Activated naive CD4-positive, alpha-beta T cell treated with anti-CD3 and anti-CD28 coated beads, Interleukin-2, amount 10 ng/mL, durations not matched to agents 7 days and 5 days (primary cell): ENCODE measurements at places on chromosomes 2 and 18.

DNA sequence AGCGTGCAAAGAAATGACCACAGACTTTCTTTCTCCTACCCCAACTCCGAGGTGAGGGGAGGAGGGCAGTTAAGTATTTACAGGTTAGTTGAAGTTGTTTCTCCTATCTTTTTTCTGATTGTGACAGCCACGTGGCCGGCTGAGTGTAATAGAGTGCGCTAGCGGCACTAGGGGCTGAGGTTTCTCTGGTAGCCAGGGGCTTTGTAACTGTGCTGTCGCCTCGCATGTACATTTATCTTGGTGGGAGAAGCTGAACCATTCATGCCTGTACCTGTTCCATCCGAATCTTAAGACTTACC lies 214.1 kb upstream of the STON1 start:
- peak; percentile 57 for DNase-seq

- DNase-seq: no peak
Measured at GRCh38 chr2:109694190-109694589, 80.0 kb downstream of the SOWAHC start.

GRCh38 chr18:11994336-11994702 lies 13.0 kb downstream of the IMPA2 start:
- DNase-seq: no peak

DNA sequence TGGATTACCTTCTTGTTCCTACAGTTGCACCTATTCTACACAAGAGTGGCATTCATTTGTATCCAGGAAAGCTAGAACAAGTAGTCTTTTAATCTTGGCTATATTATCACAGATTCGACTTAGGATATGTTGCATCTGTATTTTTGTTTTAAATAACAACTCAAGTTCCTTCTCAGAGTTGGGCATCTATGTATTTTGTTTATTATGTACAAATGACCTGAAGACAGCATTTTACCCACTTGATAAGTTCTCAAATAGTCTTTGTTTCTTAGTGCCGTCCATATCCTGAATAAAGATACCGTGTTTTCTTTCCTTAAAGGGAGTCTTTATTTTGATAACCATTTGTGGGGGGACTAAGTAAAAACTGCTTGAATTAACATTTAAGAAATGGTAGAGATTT lies 2.9 kb downstream of the ITPRID2 start:
- no peak for DNase-seq

DNA sequence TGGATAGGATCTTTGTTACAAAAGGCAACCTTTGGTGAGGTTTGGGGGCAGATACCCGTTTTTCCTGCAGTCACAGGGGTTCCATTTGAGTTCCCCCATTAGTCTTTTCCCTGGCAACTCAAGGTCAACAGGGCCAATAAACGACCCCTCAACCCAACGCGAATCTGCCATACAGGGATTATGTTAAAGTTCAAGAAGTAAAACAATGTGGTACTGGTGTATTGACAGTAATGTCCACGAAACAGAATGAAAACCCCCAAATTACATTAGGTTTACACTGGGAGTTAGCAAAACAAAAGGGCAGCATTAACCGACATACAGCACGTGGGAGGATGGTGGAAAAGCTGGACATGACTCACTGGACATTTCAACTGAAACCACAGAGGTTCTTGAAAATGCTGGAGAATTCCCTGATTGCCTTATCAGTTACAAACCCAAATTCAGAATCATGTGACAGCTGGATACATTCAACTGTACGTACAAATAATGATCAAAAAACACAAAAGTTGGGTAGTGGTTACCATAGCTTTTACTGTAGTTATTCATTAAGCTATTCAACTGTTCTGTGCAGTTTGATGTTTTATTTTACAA lies 4.9 kb upstream of the IMP4 start:
- no peak for DNase-seq

- no peak for DNase-seq
Measured at GRCh38 chr2:215554689-215555498, 119.0 kb upstream of the FN1 start.

DNA sequence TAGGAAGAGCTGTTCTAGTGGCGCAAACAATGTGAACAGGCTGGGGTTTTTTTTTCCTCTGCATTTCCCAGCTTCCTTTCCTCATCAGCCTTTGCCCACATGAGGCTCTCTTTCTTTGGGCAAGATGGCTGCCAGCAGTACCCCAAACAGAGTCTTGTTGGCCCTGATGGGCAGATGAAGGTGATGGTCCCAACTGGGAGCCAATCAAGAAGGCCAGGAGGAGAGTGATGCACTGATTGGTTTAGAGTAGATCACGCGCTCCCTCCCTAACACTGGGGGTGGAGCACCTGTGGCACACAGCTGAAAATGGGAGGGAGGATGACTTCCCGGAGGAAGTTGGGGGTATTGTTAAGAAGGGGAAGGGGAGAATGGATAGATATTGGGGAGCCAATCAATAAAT lies 96.3 kb upstream of the FZD7 start:
- DNase-seq: no peak

- DNase-seq: no peak
Measured at GRCh38 chr18:57776767-57777166, 26.3 kb downstream of the ATP8B1 start.

DNA sequence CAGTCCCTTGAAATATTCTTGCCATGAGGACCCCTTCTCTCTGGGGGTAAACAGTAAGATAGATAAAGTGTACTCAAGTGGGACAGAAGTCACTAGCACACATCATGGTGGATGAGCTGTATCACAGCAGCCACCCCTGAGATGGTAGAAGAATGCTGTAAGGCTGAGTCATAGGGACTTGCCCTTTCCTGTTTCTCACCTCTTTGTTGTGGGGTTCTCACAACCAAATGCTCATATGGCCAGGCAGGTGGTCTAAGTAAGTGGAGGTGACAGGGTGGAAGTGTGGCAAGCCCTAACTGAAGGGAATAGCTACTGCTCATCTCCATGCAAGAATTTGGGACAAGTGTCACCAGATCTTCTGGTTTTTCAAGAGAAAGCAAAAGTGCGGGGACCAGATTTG lies 202.7 kb upstream of the SLC14A2 start:
- no peak for DNase-seq

DNA sequence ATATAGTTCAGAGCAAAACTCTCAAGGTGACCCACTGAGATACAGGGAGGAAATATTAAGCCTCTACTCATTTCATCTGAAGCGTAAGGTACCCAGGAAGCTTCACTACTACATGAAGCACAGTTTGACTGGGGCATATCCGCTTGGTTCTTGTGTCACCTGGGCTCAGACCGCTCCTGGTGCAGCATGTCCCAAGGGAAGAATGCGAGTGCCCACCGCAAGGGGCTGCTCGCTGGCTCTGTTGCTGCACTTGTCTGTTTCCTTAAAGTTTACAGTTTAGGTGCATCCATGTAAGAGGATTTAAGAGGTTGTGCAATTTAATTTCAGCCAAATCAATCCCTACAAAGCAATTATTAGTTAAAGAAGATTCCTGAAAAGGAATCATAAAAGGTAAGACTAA lies 507.8 kb downstream of the FBXO15 start:
- DNase-seq: no peak

GRCh38 chr2:48450936-48451602 lies 78.9 kb upstream of the STON1 start:
- no peak for DNase-seq

GRCh38 chr2:217218269-217219163 lies 358.7 kb upstream of the TNP1 start:
- DNase-seq: no peak

DNA sequence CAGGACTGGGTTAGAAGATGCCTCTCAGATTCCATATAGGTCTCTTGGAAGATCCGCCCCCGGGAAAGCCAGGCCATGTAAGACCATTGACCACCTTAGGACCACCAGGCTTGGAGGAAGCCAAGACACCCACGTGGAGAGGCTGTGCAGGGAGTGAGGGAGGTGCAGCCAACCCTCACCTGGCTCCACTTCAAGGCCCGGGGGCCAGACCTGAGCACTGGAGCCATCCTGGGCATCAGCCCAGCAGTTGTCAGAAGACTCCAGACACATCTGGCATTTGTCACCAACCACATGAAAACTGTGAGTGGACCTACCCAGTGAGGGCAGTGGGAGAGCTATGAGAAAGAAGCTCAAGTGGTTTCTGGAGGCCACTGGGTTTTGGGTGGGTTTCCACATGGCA lies 214.4 kb downstream of the MYT1L start:
- DNase-seq: no peak

DNA sequence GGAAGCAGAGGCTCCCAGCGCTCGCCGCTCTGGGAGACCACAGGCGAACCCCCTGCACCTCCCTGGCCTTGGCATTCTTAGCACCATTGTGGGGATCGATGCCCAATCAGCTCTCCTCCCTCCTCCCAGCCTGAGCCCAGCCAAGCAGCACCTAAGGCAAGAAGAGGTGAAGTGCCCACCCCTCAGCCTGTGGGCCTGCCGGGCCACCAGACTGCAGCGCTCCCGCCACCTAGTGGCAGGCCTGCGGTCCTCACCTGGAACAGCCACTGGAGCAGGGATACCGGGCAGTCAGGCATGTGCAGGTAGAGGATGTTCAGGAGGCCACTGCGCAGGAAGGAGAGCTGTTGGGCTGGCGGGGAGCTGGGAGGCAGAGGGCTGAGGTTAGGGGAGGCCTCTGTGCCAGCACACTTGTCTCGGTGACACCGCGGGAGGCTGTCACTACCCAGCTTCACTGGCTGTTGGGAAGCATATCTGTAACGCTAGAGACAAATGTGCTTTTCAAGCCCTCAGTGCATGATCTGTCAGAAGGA lies 35.2 kb downstream of the FAM178B start:
- peak; percentile 87 for DNase-seq

DNA sequence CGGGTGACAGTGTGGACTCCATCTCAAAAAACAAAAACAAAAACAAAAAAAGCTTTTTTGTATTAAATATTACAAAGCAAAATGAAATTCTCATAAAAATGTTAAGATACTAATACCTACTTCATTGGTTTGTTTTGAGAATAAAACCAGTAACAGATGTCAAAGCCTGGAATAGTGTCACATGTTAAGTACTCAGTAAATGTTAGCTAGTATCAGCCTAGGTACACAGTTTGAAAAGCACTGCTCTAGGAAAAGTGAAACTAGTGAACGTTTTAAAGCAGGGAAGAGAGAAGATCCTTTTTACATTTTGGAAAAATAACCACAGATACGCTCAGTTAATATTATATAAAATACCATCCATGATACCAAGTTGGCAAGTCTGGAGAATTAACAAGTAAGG lies 37.1 kb upstream of the ADAM17 start:
- DNase-seq: no peak

DNA sequence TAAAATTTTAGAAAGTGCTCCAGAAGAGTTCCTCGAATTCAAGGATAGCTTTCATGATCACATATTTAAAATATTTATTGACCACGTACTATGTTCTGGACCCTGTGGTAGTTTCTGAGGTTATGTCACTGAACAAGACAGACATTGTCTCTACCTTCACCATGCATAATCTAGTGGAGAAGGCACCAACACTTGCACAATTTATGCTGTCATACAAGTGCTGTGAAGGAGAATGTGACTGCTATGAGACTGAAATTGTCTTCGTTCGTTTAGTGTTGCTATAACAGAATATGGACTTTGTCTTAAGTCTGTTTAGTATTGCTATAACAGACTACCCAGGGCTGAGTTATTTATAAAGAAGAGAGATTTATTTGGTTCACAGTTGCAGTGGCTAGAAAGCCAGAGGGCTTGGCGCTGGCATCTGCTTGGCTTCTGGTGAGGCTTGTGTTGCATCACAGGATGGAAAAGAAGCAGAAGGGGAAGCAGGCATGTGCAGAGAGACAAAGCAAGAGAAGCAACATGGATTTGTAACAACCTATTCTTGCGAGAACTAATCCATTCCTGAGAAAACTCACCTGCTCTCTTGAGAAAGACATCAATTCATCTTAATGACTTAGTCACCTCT lies 50.0 kb upstream of the RFX8 start:
- no peak for DNase-seq

GRCh38 chr2:2012505-2012904 lies 268.2 kb upstream of the PXDN start:
- no peak for DNase-seq

DNA sequence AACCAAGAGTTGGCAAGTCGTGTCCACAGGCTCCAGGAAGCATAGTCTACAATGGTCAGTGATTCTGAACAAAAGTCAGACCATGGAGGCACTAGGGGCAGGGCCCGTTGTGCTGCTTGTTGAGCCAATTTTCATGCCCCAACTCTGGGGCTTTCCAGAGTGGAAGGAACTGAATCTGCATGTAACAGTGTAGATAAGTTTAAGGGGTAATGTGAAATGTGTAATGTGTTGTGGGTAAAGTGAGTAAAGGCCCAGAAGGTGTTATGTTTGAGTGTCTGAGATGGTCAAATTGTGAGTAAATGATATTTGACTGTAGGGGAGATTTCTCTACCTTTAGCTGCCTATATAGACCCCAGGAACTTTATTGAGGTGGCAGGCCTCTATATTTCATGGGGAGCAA lies 1336.5 kb upstream of the SLC39A10 start:
- DNase-seq: no peak

GRCh38 chr2:46874236-46874929 lies 41.2 kb downstream of the MCFD2 start:
- no peak for DNase-seq

- no peak for DNase-seq
Measured at GRCh38 chr2:41644936-41645335, 402.9 kb upstream of the PKDCC start.
